ENCODE measurements at places on chromosomes 1 and 21. TPM values are rescaled to one million over a fixed set of nuclear protein-coding genes. Genes with fewer than 3 reads are reported as not detected.

MOV10 gene
- total RNA-seq, result 13.8 TPM

- no peak for DNase-seq
These were observed 16.2 kb upstream of the MYOG start for GRCh38 chr1:203101813-203102634.

DNA sequence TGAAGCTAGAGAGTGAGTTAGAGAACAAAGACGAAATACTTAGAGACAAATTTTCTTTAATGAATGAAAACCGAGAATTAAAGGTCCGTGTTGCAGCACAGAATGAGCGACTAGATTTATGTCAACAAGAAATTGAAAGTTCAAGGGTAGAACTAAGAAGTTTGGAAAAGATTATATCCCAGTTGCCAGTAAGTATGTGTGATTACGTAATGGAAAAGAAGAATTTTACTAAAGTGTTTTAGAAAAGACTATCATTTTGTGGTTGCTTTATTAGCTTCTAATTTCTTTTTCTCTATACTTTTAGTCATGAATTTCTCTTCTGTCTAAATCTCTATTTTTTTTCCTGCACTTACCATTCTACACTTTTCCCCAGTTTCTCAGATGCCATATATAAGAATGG, 26.7 kb downstream of the CCDC18 start:
- no peak for DNase-seq

GRCh38 chr21:35044770-35045541, 4.1 kb downstream of the RUNX1 start:
- no peak for DNase-seq

DNA sequence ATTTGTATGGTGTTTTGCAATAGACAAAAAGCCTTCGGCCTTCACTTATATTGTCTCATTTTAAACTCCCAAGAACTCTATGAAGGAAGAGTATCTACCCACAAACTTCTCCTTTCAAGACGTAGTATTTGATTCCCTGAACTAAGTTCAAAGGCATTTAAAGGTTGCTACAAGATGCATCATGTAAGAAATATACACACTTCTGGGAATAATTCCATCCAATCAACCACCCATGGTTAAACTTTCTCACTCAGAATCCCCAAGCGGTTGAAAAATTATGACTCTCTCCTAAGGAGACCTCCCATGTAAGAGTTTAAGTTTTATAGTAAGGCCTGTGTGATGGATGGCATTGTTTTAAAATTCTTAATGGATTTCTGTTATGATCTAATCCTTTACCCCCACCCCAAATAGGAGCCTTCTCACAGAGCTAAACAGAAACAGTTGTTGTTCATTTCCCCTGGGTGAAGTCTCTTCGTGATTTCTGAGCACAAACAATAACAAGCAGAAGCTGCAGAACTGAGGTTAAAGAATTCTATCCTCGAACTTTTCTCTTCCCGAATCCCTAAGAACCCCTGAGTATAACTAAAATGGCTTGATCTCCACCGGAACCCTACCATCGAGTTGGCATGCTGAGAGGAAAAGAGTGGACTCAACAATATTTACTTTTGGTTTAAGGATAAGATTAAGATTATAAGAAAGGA, 185.0 kb downstream of the TGFBR3 start:
- no peak for DNase-seq

DNA sequence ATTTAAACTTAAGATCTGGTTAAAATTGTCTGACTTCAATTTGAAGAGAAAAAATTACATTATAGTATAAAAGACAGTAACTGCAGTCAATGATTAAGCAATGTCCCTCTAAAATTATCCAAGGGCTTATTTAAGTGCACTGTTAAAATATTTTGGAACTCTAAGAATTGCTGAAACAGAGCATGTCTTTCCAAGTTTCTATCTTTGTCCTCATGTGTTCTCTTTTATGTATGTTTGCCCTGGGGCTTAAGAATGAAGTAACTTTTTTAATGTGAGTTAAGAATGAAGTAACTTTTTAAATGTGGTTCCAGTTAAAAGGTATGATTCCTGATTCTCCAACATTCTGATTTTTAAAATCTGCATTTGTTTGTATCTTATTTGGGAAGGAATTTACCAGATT, 69.0 kb upstream of the MARK1 start:
- no peak for DNase-seq

All from Karpas-422 (cell line).